Activated naive CD8-positive, alpha-beta T cell treated with anti-CD3 and anti-CD28 coated beads for 36 hours (primary cell): ENCODE measurements at places on chromosomes 5 and 9.

DNA sequence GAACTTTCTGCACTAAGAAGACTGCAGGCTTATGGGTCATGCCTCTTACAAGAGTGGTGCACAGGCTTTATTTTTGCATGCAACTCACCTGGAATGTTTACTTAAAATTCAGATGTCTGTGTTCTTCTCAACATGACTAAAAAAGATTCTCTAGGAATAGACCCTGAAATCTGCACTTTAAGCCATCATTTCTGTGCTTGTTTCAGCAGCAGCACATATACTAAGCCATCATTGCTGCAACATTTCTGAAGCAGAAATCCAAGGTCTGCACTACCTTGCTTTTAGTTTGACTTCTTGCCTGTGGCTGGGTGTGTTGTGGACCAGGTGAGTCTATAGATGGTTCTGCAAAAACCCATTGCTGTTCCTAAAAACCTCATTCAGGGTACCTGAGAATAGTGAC is 156.8 kb downstream of the CEP120 start:
- DNase-seq = no peak

- no peak for DNase-seq
These were observed 36.4 kb upstream of the SV2C start for GRCh38 chr5:76046741-76047140.

GRCh38 chr9:121992571-121993212 is 100.4 kb downstream of the TTLL11 start:
- DNase-seq = peak; percentile 21

GRCh38 chr5:7018198-7018597 is 305.0 kb downstream of the TENT4A start:
- DNase-seq = no peak

- DNase-seq = no peak
These were observed 102.3 kb downstream of the PJA2 start for GRCh38 chr5:109307456-109307855.

GRCh38 chr5:162496100-162496808 is 428.7 kb downstream of the GABRG2 start:
- no peak for DNase-seq

DNA sequence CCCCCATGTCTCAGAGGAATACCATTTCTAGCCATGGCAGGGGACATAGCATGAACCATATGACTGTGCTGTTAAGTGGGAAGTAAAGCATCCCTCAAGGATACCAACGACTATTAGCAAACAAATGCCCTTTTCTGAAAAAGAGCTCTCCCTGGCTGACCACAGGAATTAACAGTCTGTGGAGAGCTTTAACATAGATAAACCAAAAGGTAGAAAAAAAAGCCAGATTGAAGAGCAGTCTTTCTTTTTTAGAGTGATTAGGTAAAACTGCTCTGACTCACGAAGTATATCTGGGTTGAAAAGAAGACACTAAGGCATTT is 532.7 kb upstream of the DMAC1 start:
- no peak for DNase-seq

GRCh38 chr5:464446-464842 is 21.5 kb downstream of the EXOC3 start:
- no peak for DNase-seq

DNA sequence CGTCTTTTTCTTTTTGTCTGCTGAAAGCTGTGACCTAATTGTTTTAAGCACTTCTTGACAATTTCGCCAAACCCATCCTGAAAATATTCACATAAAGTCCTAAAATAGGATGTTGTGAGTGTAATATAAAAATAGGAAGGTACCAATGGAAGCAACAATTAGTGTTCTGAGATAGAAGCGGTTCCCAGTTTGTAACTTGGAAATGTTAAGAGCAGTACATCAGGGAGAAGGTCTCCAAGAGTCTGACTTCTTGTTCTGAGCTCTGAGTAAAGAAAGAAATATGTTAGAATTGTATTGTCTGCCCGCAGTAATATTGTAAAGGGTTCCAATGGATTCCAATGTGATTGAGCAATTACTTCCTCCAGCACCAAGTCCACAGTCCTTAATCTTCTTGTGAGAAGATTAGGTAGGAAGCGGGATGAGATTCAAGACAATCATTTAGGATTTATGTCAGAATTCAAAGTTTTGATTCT is 3.9 kb downstream of the VCAN start:
- no peak for DNase-seq

GRCh38 chr9:33750307-33750838 is 45.0 kb upstream of the PRSS3 start:
- DNase-seq = no peak

GRCh38 chr5:160474084-160474483 is 52.4 kb downstream of the PTTG1 start:
- DNase-seq = no peak

- DNase-seq = no peak
These were observed 22.0 kb downstream of the CETN3 start for GRCh38 chr5:90387508-90387907.

- DNase-seq = no peak
These were observed 95.8 kb downstream of the PLCXD3 start for GRCh38 chr5:41414598-41414997.

DNA sequence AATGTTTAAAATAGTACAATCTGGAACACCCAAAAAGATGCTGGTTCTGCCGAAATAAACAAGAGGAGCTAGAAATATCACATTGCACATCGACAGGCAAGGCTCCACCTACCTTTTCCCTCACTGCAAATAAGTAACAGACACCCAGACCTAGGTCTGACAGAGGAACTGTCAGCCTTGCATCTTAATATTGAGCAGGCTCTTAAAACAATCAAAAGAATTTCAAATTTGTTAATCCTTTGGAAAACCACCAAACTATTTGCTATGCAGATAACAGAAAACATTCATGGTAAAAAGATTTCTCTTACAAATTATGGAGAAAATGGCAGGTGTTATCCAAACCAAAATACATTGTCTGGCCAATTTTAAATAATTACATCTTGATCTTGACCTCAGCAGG is 71.3 kb downstream of the FRMD3 start:
- DNase-seq = no peak

GRCh38 chr9:36550135-36550534 is 22.6 kb upstream of the MELK start:
- no peak for DNase-seq

DNA sequence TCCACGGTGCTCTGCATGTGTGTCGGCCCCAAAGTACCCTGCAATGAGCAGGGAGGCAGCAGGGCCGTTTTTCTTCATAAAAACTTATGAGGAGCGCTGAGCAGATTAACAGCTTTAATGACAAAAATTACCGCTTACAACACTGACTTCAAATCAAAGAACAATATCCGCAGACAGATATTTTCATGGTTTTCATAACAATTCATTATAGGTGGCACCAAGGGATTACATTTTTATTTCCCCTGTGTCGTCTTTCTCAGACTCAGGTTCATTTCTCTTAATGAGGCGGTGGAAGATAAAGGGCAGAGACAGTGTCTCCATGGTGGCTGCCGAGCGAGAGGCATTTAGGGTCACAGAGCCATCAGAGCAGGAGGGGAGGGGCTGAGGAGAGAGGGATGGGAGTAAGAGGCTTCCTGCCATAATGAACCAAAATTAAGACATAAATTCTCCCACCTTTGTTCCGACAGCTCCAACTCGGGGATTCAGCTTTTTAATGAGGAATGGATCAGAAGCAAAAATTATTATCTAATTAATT is 240.7 kb upstream of the CLINT1 start:
- no peak for DNase-seq
